ENCODE measurements at places on chromosomes 2 and 18. TPM values are rescaled to one million over a fixed set of nuclear protein-coding genes. Genes with fewer than 3 reads are reported as not detected.

Gene IL36A
- not detected for total RNA-seq

Gene GPR55
- total RNA-seq: 1.5 TPM

Gene AGPS
- total RNA-seq: 53.0 TPM

Gene EFHD1
- total RNA-seq: 1.2 TPM

Gene LYG1
- 1.2 TPM for total RNA-seq

Gene VRK2
- 26.3 TPM for total RNA-seq

GRCh38 chr18:63970809-63971205 is 926 bp downstream of the SERPINB8 start:
- H3K4me1 ChIP-seq: peaks cover 43% of the 10 kb centered on the region
- peak overlapping the region; percentile 95 for H3K27ac ChIP-seq
- DNase-seq: no peak
- H3K4me3 ChIP-seq: peak overlapping the region; percentile 88
- H3K36me3 ChIP-seq: peaks cover 5% of the 10 kb centered on the region

DNA sequence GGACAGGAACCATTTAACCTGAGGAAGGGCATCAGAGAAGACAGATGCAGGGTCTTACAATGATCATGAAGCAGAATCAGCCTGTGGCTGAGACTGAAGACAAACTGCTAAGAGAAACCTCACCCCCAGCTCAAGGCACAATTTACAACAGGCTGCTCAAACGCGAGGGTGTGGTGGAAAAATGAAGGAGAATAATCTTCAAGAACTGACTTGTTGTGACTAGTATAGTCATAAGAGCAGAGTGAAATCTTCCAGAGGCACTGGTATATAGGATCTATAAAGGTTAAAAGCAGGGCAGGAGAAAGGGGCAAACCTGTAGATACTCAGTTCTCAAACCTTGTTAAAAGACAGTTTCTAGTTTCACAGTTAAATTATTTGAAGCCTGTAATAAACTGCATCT is 1155.8 kb upstream of the TMEFF2 start:
- no peaks in the 10 kb centered on the region for H3K27me3 ChIP-seq
- H3K4me3 ChIP-seq: no peak overlapping the region
- H3K27ac ChIP-seq: no peak overlapping the region
- H3K36me3 ChIP-seq: no peaks in the 10 kb centered on the region
- H3K4me1 ChIP-seq: peaks cover 9% of the 10 kb centered on the region

DNA sequence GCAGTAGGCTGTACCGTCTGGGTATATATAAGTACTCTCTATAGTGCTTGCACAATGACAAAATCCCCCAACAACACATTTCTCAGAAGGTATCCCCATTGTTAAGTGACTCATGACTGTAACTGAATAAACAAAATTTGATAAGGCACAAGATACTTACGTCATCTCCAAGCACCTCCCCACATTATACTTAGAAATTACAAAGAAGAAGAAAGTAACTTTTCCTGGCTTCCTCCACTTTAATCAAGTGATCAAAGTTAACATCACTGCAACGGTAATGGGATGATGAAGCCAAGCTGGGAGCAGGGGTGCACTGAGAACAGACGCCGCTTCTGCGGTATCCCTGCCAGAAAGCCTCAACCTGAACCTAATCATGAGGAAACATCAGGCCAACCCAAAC is 9.7 kb downstream of the TNS1 start:
- peaks cover 5% of the 10 kb centered on the region for H3K27me3 ChIP-seq
- no peak overlapping the region for H3K27ac ChIP-seq
- peaks cover 3% of the 10 kb centered on the region for H3K4me1 ChIP-seq
- no peak for DNase-seq

DNA sequence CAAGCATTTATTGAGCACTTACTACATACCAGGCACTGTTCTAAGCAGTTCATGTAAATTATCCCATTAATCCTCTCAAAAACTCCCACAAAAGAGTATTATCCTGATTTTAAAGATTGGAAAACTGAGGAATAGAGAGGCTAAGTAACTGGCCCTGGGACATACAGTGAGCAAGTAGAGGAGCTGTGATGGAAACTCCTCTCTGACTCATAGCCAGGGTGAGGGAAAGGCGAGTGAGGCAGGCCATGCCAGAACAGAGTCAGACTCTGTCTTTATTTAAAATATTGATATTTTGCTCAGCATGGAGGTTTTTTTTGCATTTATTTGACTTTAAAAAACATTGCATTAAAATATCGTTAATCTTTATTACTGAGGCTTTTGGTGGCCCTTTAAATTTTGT is 208.0 kb downstream of the LOXHD1 start:
- H3K27me3 ChIP-seq: peaks cover 5% of the 10 kb centered on the region
- DNase-seq: no peak
- no peak overlapping the region for H3K4me3 ChIP-seq

DNA sequence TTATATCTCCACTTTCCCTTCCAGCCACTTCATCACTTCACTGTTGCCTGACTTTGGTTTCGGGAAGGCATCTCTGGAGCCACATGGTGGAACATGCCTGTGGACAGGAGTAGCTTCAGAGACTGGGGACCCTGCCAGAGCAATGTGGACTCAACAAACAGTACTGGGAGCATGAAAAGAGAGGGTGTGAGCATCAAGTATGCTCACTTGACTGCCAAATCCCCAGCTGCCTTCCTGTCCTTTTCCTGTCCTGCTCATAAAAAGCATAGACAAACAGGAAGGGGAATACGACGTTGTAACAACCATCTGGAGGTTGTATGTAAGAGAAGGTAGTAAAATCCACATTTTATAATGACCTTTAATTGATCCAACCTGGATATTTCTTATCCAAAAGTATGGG is 61.3 kb upstream of the CSRNP3 start:
- H3K27me3 ChIP-seq: peaks cover 5% of the 10 kb centered on the region
- no peak for DNase-seq
- H3K4me1 ChIP-seq: no peaks in the 10 kb centered on the region
- H3K36me3 ChIP-seq: no peaks in the 10 kb centered on the region
- no peak overlapping the region for H3K4me3 ChIP-seq
